ENCODE measurements at places on chromosomes 7 and 10.
A peak's percentile ranks its signal among the peaks of the same experiment; 100 is the strongest.

DNA sequence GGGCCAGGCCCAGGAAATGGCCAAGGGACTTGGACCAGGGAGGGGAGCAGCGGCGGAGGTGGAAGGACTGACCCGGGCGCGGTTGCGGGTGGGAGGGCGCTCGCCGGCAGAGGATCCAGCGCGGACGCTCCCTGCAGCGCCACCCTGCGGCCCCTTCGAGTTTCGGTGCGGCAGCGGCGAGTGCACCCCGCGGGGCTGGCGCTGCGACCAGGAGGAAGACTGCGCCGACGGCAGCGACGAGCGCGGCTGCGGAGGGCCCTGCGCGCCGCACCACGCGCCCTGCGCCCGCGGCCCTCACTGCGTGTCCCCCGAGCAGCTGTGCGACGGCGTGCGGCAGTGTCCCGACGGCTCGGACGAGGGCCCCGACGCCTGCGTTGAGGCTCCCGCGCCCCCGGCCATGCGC, 16.8 kb upstream of the ZNF467 start:
- DNase-seq = no peak

DNA sequence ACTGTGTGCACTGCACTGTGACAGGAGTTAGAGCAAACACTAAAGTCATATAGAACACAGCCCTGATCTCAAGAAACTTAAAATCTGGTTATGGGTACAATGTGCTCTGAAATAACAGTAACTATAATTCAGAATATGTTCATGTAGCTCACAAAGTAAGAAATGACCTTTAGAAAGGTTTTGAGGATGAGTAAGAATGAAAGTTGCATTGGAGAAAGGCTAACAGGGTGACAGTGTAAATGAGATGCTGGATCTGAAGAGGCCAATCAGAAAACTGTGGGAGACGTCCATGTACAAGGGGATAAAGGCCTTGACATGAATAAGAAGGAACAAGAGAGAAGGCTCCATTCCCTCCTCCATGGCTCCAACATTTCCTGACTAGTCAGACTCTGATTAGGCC, 124.7 kb downstream of the GRM3 start:
- no peak for DNase-seq

- no peak for DNase-seq
Observed at GRCh38 chr10:61812052-61812721, 89.3 kb upstream of the ARID5B start.

DNA sequence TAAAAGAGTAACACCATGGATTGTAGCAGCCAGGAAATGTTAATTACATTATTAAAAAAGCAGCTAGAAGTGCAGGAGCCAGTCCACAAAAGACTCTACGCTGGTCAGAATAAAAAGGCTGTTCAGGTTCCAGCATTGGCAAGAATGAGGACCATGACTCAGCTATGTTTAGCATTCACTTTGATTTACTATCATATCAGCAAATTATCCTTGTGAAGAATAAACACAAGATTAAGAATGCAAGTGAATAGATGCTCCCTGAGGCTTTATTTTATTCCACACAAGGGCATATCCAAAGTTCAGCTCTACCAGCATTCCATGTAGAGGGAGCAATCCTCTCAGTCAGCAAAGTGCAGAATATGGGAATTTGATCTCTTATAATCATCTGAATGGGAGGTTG, 13.6 kb downstream of the DGKB start:
- no peak for DNase-seq

GRCh38 chr10:90912854-90913479, 7.9 kb downstream of the ANKRD1 start:
- DNase-seq = no peak

DNA sequence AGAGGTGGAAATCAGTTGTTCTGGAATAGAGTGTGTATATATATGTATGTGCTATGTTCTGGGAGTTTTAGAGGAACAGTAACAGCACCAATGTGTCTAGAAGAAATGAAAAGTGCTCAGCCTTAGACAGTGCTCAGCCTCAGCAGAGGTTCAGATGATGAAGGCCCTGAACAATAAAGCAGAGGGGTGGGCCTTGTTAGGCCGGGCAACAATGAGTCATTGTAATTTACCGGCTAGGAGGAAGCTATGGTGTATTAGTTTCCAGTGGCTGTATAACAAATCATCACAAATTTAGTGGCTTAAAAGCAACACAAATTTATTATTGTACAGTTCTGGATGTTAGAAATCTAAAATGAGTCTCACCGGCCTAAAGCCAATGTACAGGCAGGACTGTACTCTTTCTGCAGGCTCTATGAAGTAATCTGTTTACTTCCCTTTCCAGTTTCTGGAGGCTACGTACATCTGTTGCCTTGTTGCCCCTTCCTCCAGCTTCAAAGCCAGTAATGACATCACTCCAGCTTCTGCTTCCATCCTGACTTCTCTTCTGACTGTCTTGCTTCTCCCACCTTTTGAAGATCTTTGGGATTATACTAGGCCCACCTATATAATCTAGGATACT, 84.6 kb downstream of the CH25H start:
- DNase-seq = no peak

DNA sequence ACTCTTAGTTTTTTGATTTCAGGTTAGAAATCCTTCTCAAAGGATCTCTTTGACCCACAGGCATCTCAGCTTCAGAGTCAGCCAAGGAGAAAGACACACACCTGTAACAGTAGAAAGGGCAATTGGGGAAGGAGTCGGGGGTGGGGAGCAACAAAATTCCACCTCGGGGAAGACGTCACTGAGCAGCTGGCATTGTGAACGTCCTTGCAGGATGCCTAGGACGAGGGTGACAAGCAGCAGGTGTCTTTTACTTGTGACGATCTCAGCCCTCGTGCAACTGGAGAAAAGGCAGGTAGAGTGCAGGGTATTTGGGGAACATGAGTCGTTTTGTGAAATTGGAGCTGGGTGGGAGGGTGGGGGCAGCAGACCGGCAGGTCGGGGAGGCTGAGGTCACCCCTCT, 627.0 kb downstream of the ACTR3B start:
- no peak for DNase-seq

DNA sequence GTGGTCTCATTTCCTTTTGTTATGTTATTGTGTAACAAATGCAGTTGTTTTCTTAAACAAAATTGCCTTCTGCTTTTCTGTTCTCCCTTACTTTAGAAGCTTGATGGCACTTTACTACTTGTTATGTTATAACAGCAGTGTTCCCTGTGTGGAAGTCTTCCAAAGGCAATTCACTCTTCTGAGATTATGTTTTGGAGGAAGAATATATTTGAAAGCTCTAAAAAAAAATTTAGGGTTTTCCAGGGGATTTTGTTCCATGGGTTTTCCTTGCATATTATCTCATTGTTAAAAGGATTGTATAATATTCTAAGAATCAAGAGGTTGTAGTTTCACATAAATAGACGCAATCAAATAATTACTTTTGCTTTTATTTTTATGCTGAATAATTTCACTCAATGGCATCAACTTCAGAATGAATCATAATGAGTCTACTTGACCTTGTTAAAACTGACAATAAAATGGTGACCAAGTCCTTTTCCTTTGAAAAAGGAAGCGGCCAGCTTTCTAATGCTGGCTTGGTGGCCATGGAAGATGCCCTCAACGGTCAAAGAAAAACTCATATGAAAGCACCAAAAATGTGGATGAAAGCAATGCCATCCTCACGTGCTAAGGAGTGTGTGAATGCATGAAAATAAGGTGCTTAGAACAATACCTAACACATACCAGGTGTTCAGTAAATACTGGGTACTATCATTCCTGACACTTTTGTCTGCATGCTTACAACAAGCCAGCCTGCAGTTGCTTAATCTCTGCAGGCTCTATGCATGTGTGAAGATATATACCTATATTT, 92.4 kb upstream of the KLF6 start:
- DNase-seq = no peak

DNA sequence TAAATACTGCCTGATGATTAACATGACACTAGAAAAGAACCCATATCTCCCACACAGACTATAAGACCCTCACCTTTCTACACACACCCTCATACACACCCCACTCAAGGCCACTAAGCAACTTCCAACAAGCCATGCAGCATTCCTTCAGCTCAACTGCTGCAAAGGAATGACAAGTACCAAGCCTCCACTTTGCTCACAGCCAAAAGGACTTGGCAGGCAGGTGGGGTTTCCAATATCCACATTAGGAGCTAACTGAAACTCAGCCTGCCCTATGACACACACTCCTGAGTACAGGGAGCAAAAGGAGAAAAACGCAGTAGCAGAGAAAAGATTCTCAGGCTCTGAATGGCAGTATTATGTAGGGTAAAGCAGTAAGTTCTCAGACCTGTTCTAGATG, 13.4 kb downstream of the USP54 start:
- DNase-seq = no peak

DNA sequence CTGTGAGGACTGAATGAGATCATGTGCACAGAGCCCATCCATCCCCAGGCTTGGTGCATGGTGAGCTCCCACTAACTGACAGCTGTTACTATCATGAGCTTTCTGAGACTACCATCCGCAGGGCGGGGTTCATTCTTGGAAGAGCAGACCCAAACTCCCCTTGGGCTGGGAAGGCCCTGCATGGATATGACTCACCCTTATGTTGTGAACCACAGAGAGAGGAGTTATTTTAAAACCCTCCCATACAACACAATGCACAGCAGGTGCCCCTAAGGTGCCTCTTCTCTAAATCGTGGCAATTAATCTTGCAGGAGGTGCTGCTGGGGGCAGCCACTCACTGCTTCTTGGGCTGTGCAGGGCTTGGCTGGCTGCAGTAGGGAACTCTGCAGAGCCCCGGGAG, 219.1 kb downstream of the GFRA1 start:
- peak; percentile 14 for DNase-seq

- DNase-seq = no peak
Observed at GRCh38 chr7:27128776-27129728, 1.5 kb downstream of the HOXA4 start.
